RPMI7951 (cell line): ENCODE measurements at places on chromosomes 3 and 15. TPM values are rescaled to one million over a fixed set of nuclear protein-coding genes. Genes with fewer than 3 reads are reported as not detected.

GRCh38 chr3:66220066-66220465 lies 735 bp upstream of the SLC25A26 start:
- DNase-seq, result no peak

Gene IL20RB
- 10.7 and 17.2 TPM in 2 replicates for total RNA-seq

- peak; percentile 23 for DNase-seq
Measured at GRCh38 chr3:37729119-37729518, 132.6 kb upstream of the CTDSPL start.

Gene BOC
- total RNA-seq, result 9.6 and 17.3 TPM in 2 replicates

GRCh38 chr3:42836150-42837123 lies 27.2 kb downstream of the ACKR2 start:
- no peak for DNase-seq

GRCh38 chr15:55786341-55786740 lies 43.4 kb upstream of the PRTG start:
- no peak for DNase-seq

DNA sequence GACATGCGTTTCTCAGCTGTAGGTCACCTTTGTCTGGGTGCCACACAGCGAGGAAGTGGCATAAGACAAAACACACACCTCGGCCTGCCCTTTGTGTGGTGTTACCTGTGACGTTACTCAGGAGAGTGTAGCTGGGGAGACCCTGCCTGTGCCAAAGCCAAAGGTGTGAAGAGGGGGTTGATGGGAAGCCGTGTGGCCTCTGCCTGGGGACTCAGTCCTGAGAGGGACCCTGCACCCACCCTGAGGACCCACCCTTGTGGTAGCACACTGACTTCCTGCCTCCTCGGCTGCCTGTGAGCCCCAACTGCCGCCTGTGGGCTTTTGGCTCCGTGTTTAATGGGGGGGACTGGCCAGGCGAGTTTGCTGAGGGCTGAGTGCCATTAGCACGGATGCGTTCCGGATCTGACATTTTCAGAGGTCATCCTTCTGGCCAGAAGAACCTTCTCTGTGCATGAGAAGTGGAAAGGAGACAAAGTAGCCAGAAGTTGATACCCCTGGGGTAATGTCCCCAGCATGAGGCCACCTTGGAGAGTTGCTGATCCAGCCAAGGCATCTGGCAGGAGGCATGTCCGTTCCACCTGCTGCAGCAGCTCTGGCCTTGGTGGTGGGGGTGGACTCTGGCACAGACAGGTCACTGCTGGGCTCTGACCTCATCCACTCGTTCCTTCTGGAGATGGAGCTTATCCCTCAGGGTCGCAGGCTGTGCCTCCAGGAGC lies 51.8 kb upstream of the FURIN start:
- no peak for DNase-seq
